ENCODE measurements at places on chromosomes 4 and X. TPM values are rescaled to one million over a fixed set of nuclear protein-coding genes. Genes with fewer than 3 reads are reported as not detected.

NOX1 gene
- 0.08 TPM for total RNA-seq

XPNPEP2 gene
- total RNA-seq: not detected

ASB12 gene
- total RNA-seq: not detected

EMCN gene
- not detected for total RNA-seq

UCHL1 gene
- total RNA-seq: 837 TPM

MGAT4D gene
- not detected for total RNA-seq
